ENCODE measurements at places on chromosomes 5 and 9. TPM values are rescaled to one million over a fixed set of nuclear protein-coding genes. Genes with fewer than 3 reads are reported as not detected.

DNA sequence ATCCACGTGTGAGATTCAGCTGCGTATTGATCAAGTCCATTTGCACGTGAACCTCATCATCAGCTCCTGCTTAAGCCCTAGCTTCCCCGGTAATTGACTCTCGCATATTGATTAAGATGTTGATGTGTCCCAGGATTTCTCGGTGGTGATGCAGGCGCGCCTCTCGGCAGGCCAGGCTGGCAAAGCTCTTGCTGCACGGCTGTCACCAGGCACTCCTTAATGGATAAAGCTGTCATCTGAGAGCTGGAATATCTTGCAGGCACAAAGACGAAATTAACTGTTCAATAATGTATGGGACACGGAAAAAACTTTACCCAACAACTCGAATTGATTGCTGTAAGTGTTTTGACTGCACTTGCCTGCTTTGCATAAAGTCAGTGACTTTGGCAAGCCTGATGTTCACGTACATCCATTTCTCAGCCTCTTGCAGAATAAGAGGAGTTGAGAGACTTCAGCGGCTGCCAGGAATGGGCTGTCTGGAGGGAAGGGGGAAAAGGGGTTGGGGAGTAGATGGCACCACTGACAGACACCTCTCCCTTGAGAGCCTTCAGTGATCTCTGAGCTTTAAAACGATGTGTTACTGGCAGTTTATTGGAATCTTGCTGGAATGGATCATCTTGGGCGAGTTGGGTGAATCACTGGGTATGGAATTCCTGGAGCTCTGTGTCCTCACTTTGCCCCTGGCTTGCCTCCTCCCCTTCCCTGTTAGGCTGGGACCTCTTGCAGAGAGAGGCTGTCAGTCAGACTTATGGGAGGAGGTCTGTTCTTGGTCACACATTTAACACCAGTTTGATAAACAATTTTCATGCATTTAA is 650.3 kb downstream of the CCDC171 start:
- peak; percentile 73 for DNase-seq

- DNase-seq, result no peak
These were observed 25.0 kb downstream of the CENPP start for GRCh38 chr9:92350740-92351133.

- DNase-seq, result no peak
These were observed 40.4 kb downstream of the SPINK5 start for GRCh38 chr5:148104226-148104625.

DNA sequence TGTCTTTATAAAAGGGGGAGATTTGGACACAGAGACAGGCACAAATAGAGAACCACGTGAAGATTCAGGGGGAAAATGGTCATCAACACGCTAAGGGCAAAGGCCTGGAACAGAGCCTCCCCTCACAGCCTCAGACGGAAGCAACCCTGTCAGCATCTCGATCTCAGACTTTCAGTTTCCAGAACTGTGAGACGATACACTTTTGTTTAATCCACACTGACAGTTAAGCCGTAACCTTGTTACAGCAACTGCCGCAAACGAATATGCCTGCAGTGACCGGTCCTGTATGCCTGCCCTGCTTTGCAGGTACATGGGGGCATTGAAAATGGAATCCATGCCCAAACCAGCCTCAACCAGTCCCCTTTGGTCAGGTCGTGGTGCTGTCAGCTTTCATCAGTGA is 139.5 kb downstream of the ATPSCKMT start:
- DNase-seq, result no peak

DNA sequence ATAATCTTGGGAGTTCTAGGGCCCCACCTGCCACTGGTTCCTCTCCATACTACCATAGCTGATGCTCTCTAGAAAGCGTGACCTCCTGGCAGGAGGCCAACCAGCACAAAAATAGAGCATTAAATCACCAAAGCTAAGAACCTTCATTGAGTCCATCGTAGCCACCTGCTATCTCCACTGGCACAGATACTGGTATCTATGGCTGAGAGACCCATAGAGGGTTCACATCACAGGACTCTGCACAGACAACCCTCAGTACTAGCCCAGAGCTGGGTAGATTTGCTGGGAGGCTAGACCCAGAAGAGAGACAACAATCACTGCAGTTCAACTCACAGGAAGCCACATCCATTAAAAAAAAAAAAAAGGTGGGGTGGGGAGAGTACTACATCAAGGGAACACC is 509.1 kb downstream of the DTWD2 start:
- DNase-seq, result no peak

DNA sequence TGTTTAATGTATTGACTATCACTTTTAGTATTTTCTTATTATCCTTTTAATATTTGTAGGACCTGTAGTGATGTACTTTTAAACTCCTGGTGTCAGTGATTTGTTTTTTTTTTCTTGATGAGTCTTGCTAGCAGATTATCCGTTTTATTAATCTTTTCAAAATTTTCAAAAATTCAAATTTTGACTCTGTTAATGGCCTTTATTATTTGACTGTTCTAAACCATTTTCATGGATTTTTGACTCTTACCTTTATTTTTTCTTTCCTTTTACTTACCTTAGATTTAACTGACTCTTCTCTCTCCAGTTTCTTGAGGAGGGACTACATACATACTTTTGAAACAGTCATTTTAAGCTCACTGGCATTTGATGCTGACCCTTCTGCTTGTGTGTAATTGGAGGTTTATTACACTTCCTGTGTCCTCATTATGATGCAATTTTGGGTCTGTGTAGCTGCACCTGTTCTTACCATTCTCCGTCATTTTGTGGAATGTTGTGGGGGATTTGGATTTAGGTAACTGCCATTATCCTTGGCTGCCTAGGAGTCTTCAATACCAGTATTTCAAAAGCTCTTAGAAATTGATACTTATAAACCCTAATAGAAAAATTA is 32.0 kb upstream of the EXOC3 start:
- no peak for DNase-seq

GRCh38 chr9:37289631-37290030 is 132.9 kb upstream of the GRHPR start:
- no peak for DNase-seq

DNA sequence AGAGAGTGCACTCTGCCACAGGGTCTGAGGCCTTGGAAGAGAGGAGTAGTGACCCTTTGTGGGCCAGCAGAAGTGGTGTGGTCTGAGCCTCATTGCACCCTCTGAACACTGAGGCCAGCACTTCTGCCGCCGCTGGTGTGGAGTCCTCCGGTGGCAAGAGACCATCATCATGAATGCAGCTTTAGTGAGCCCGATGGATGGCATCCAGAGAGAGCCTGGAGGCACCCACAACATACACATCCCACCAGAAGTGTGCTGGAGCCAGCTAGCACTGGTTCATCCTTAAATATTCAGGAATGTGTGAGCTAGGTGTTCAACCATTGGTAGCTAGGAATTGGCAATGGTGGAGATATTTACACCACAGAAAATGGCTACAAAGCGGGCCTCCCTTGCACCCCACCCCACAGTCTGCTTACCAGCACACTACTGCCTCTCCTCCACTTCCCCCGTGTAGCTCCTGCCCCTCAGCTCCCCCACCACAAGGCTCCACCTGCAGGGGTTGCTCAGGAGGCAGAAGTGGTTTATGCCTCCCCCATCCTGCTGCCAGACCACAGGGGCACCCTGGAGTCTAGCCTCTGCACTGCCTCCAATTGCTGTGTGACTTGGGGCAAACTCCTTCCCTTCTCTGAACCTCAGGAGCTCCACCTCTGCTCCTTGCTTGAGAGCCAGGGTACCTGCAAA is 16.4 kb downstream of the SLC6A7 start:
- no peak for DNase-seq

- no peak for DNase-seq
These were observed 495.8 kb upstream of the RORB start for GRCh38 chr9:74001382-74001781.

GRCh38 chr5:134115806-134116175 is 1.3 kb downstream of the TCF7 start:
- no peak for DNase-seq

PLEKHG4B gene
- total RNA-seq, result 4.0 TPM

DNA sequence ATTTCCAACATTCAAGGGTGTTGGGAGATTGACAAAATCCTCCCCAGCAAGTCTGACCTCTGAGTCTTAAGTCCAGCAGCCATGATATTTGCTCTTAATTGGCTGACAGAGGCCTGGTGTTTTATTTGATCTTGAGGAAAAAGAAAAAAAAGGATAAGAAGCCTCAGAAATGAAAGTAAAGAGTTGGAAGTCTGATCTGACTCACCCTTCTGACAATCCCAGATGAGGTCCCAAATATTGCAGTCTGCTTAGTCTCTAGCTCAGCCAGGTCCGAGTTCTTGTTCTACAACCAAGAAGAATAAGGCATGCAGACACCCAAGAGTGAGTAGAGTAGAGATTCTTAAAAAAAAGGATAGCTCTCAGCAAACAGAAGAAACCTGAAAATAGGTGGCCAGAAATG is 632.5 kb upstream of the ST8SIA4 start:
- no peak for DNase-seq

GRCh38 chr9:133873009-133873408 is 119.1 kb downstream of the VAV2 start:
- no peak for DNase-seq

DNA sequence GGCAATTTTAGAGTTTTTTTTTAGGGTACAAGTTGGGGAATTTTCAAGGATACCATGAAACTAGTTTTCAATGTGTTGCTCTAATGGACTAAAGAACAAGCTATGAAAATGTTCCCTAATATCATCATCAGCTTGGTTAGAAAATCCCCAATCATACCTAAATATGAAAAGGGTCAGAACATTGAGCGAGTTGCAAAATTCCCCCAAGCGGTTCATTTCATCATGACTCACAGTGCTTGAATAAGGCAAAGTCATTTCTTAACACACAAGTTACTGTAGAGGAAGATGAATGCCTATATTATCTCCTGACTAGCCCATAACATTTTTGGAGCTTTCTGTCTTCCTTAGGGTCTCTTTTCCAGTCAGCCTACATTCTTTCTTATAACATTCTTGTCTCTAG is 62.7 kb downstream of the ST8SIA4 start:
- DNase-seq, result no peak

- no peak for DNase-seq
These were observed 1.2 kb upstream of the BTF3 start for GRCh38 chr5:73496984-73497457.

SMIM27 gene
- total RNA-seq, result 7.7 TPM

DNA sequence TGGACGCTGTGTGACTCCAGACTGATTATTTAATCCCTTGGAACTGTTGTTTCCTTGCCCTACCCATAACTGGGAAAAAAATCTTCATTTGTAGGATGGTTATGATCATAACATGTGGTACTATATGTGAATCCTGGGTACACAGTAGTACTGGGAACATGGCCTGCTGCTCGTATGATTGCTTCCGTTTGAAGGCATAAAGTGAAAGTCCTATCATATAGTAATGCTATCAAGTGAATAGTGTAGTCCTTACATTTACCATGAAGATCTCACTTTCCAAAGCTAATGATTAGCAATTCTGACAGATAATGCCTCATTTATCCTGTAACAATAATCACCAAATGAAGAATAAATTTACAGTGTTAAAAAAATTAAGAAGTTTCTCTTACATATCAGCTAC is 53.2 kb downstream of the MEF2C start:
- no peak for DNase-seq

GRCh38 chr5:129322968-129323367 is 137.1 kb upstream of the ADAMTS19 start:
- no peak for DNase-seq

PCDHB15 gene
- 3.2 TPM for total RNA-seq

GRCh38 chr5:177346820-177347219 is 4.6 kb downstream of the LMAN2 start:
- no peak for DNase-seq

DNA sequence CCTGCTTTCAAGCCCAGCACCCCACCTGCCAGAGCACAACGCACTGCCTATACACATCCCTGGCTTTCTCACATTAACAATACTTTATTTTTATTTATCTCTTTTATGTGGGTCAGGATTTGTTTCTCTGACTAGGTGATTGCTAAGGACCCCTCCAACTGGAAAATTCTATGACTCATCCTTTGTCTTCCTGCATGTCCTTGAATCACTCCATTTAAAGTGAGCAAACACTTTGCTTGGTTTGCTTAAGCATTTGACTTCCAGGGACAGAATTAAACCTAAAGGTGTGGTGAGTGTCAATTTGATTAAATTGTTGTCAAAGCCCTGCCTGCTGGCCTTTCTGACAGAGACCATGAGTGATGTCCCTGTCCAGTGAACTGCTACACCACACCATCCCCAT is 536.5 kb upstream of the BRINP1 start:
- no peak for DNase-seq

GRCh38 chr5:3845230-3845629 is 249.6 kb downstream of the IRX1 start:
- DNase-seq, result no peak

GRCh38 chr5:165209101-165209727 is 1703.8 kb downstream of the MAT2B start:
- peak; percentile 64 for DNase-seq

- DNase-seq, result no peak
These were observed 56.8 kb downstream of the NUDT12 start for GRCh38 chr5:103505581-103506305.

DCANP1 gene
- total RNA-seq, result 0.43 TPM

ZFP37 gene
- total RNA-seq, result 2.4 TPM

MLANA gene
- not detected for total RNA-seq

DNA sequence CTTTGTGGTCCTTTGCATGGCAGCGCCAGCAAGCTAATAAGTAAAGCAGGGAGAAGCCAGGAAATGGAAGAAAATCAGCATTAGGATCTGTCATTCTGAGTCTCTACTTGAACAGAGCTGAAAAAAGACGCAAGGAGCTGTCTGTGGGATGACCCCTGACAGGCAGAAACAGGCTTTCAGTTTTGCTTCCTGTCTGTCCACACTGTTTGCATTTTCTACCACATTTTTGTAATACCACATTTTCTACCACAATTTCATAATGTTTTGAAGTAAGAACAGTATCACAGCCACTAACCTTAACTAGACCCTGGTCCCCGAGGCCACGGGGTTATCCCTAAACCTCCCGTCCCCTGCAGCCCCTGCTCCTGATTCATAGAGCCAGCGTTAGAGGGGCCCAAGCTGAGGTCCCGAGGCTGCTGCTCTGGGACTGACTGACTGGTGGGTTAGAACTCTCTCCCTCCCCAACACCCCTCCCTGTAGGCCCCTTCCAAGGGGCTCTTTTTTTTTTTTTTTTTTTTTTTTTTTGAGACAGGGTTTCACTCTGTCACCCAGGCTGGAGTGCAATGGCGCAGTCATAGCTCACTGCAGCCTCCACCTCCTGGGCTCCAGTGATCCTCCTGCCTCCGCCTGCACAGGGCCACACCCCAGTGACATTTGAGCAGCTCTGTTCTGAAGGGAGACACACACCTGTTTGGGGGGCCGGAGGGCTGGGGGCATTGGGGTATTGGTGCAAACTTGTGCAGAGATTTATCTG is 4.0 kb upstream of the CLIC3 start:
- peak; percentile 54 for DNase-seq
